ENCODE measurements at places on chromosomes 2 and 18.

- DNase-seq, result no peak
Measured at GRCh38 chr2:66058675-66059074, 376.2 kb upstream of the MEIS1 start.

- no peak for DNase-seq
Measured at GRCh38 chr18:25873833-25874232, 216.6 kb downstream of the SS18 start.

DNA sequence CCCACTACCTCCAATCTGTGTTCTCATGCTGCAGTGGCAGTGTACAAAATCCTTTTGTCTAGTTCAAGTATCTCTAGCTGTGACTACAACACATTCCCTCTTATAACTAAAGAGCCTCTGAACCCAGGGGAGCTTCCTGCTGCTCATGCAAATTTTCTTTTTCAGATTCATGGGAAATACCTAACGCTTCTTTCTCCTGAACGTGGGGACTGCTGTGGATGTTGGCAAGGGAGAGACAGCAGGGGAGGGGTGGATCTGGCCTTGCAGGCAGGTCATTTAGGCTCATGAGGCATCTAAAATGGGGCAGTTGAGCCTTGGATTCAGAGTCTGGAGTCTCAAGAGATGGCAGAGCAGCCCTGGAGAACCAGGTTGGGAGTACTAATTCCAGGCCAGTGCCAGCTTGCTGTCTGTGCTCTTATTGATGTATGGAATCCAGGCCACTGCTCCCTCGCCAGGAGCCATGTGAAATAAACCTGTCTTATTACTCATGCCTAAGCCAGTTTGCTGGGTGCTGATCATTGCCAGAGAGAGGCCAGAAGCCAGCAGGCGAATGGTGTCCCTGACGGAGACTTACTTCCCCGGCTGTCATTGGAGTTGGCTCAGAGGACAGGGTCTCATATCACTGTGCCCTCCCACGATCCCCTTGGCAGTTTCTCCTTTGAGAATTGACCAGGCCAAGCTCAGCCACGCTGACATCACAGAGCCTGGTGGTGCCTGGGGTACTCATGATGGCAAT, 29.2 kb upstream of the TNP1 start:
- DNase-seq, result peak; percentile 55

- DNase-seq, result no peak
Measured at GRCh38 chr2:131035826-131036231, 57.4 kb downstream of the FAM168B start.

DNA sequence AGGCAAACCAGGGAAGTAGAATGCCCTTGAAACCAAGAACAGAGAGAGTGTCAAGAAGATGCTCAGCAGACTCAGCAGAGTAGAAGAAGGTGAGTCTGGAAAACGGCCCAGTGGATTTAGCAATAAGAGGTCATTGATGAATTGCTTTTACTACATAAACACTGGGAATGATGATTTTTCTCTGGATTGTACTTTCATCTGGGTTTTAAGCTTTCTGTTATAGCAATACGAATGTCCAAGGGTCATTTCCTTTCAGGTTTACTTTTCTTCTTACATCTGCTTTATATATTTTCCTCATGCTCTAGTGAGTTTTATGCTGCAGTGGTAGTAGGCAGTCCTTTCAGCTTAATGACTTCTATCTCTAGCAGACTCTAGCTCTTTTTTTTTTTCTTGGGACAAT, 16.9 kb downstream of the EML6 start:
- DNase-seq, result no peak

DNA sequence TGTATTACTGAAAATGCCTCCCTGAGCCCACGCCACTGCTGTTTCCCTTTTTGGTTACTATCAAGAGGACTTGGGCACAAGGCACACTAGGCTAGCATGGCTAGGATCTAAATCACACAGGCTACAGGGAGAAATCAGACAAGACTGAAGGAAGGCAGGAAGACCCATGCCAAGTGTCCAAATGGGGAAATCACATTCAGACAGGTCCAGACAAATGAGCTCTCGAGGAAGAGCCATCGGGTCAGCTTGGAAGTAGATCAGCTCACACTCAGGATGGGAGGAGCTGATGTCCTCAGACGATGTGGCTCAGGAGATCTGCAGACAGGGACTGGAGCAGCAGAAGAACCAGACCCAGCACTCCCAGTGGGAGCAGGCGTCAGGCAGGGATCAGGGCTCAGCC, 113.2 kb downstream of the COL6A3 start:
- no peak for DNase-seq

DNA sequence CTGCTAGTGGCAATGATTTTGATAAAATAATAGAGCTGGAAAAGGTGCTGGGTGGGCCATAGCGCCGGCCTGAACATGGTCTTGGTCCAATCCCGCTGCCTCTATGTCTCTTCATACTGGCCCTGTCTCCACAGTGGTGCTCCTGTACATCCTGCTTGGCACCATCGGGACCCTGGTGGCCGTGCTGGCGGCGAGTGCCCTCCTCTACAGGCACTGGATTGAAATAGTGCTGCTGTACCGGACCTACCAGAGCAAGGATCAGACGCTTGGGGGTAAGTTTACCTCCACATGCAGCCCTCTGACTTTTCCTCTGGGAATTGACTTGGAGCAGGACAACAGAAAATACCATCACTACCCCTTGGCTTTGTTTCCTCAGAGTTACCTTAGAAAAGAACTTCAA, 24.0 kb downstream of the IL18RAP start:
- no peak for DNase-seq

- DNase-seq, result no peak
Measured at GRCh38 chr2:21117688-21118087, 6.1 kb upstream of the TDRD15 start.

GRCh38 chr2:157046396-157046795, 211.1 kb upstream of the GALNT5 start:
- no peak for DNase-seq

- no peak for DNase-seq
Measured at GRCh38 chr2:131404753-131405152, 40.8 kb upstream of the RAB6D start.

- no peak for DNase-seq
Measured at GRCh38 chr2:64869126-64869525, 120.1 kb upstream of the SLC1A4 start.

DNA sequence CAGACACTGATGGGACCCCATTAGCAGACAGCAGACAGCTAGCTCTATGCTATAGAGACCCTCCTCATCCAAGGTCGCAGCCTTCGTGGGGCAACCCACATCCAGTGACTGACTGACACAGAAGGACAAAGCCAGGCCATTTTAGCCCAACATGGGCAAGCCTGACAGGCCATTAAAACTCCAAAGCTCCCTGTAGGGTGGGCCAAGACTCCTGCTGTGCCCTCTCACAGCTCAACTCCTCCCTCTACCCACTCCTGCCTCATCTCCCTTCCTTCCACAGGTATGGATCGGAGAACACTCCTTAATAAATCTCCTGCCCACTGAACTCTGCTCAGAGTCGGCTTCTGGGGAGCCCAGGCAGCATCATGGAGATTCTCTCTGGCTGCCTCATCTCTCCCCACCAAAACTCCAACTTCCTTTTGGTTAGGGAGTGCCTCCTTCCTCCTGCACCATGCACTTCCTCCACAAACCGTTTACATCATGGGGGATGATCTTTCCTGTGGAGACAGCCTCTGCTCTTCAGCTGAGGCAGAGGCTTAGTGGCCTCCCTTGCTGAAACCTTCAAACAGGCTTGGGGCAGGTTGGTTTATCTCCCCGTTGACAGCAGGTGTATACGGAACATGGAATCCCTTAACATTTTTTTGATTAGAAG, 86.5 kb downstream of the ACTR3 start:
- no peak for DNase-seq

DNA sequence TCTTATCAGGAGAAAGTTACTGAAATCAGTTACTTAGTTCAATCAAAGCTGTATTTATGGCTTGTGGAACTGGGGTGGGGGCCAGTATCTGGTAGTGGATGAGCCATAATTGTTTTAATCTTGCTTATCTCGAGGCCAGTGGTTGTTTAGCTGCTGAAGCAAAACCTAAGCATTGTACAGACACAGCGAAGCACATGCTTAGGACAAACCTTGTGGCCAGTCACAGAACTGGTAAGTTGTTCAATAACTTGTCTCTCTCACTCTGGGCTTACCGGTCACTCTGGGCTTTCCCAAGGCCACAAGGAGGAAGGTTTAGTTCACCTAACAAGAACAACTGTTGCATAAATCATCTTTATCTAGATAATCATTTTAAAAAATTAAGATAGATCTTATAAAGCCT, 296.6 kb upstream of the NETO1 start:
- DNase-seq, result no peak

- DNase-seq, result no peak
Measured at GRCh38 chr2:10493634-10494281, 45.6 kb upstream of the ODC1 start.

DNA sequence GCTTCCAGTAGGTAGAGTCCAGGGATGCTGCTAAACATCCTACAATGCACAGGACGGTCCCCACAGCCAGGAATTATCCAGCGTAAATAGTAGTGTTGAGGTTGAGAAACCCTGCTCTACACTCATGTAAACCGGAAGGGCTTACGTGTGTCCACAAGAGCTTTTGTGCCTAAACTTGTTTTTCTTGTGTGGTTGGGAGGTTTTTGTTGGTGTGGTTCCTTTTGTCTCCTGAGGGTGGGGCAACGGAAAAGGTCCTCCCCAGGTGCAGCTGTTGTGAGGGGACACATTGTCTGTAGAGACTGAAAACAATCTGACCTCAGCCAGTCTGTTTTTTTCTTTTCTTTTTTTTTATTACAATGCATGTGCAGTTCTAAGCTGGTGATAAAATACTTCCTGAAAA, 72.7 kb upstream of the MGAT5 start:
- DNase-seq, result no peak

- no peak for DNase-seq
Measured at GRCh38 chr2:28049899-28050298, 159.4 kb downstream of the BABAM2 start.

- peak; percentile 35 for DNase-seq
Measured at GRCh38 chr18:37322492-37323035, 243.0 kb downstream of the CELF4 start.

All from NT2/D1 (cell line).